ENCODE measurements at places on chromosomes 11 and 22.

- no peak for DNase-seq
Observed at GRCh38 chr11:76329983-76330382, 50.9 kb downstream of the THAP12 start.

- no peak for DNase-seq
Observed at GRCh38 chr22:45284705-45285262, at the start of gene UPK3A. UPK3A (plus strand) TSS chr22:45284949; CDS start chr22:45285014, 65 bp downstream.

DNA sequence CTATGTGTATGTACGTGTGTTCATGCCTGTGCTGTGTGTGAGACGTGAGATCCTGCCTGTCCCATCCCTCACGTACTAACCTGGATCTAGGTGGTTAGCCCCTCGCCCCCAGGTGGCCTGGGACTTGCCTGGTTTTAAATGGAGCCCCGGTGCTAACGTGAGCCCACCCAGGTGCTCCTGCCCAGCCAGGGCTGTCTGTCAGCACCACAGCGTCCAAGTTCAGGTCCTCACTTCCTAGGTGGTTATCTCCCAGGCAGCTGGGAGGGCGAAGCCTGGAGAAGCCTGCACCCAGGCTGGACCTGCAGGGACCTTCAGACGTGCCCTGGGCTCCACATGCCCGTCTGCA is 86.0 kb downstream of the KCNQ1 start:
- no peak for DNase-seq

- no peak for DNase-seq
Observed at GRCh38 chr11:908273-908672, 2.3 kb downstream of the CHID1 start.

GRCh38 chr11:133343951-133344350 is 188.3 kb downstream of the OPCML start:
- DNase-seq, result no peak

DNA sequence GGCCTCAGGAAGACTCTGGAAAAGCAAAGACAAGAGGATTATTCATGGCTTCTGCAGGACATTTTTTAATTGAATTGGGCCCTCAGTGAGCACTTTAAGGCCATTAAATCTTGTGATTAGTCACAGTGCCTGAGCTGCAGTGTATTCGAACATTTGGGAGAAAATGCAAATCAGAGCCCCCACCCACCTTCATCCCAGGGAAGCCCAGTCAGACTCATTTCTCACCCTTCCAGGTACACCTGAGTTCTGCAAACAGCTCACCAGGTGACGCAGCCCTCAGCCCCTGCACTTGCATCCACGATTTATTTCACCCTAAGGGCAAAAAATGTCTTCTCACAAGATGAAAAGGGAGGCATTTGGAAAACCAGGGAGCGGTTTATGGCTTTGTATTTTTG is 128.7 kb downstream of the MPPED1 start:
- no peak for DNase-seq

DNA sequence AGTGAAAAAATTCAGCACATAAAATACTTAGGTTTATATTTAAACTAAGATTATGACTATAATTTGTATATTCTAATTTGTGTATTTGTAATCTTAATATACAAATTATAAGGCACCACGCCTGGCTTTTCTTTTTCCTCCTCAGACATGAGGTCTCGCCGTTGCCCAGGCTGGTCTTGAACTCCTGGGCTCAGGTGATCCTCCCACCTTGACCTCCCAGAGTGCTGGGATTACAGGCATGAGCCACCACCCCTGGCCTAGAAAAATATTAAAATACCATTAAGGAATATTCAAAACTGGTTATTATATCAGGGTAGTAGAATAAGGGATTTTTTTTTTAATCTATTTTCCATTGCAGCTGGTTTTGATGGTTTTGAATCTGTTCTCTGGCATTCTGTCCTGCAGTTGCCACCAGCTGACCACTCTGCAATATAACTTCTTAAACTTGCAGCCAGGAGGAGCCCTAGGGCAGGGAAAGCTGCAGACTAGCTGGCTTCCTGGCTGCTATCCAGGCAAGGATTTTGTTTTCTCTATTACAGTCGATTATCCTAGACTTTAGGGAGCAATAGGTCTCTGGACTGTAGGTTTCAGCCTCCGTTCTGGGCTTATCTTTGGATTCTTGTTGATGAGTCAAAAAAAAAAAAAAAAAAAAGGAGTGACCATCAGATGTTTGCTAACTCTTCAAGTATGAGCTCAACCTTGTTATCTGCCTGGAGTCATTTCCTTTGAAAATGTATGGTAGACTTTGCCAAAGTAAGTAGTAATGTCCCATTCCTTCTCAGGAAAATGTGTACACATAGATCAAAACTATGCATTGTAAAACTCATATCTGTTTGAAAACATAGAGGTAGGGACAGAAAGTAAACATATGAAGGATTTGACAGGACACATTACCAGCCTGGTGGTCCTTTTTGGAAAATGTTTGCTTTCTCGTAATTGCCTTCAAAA is 13.2 kb downstream of the POLA2 start:
- no peak for DNase-seq

All from GM19239 (cell line).